Activated CD8-positive, alpha-beta memory T cell treated with anti-CD3 and anti-CD28 coated beads for 4 hours (primary cell): ENCODE measurements at places on chromosomes 16 and 17.

- DNase-seq = no peak
Measured at GRCh38 chr17:26731005-26731921, 562.7 kb upstream of the WSB1 start.

DNA sequence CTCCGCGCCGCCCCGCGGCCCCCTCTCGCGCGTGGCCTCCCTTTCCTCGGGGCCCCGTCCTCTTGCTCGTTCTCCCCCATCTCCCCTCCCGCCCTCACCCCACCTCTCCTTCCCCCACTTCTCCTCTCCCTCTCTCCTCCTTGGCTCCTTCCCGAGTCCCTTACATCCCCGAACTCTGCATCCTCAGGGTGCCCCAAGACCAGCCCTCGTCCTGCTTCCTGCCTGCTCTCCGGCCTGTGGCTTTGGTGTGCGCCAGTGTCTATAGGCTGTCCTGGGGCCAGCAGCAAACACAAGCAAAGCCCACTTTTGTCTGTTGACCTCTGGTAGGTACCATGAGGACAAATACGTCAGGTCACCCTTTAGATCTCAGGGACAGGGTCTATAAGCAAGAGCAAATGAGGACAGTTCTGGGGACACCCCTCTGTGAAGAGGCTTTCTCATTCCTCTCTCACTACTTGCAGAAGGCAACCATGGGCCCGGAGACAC is 284 bp upstream of the COPZ2 start:
- no peak for DNase-seq

DNA sequence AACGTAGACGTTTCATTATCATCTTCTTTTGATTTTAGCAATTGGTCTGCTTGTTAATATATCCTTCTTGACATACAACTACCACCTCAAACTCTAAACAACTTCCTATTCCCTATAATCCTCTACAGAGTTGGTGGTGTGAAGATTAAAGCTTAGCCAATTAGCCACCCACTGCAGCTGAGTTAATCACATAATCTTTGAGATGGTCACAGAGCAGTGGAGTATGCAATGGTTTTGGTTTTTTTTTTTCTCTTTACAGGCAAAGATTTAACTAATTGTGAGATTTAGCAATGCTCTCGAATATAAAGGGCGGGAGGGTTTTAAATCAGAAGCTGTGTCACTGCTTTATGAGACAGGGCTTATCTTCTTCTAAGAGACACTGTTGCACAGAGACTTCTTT is 37.0 kb downstream of the STX8 start:
- no peak for DNase-seq

GRCh38 chr16:84854759-84855158 is 35.0 kb downstream of the CRISPLD2 start:
- no peak for DNase-seq

DNA sequence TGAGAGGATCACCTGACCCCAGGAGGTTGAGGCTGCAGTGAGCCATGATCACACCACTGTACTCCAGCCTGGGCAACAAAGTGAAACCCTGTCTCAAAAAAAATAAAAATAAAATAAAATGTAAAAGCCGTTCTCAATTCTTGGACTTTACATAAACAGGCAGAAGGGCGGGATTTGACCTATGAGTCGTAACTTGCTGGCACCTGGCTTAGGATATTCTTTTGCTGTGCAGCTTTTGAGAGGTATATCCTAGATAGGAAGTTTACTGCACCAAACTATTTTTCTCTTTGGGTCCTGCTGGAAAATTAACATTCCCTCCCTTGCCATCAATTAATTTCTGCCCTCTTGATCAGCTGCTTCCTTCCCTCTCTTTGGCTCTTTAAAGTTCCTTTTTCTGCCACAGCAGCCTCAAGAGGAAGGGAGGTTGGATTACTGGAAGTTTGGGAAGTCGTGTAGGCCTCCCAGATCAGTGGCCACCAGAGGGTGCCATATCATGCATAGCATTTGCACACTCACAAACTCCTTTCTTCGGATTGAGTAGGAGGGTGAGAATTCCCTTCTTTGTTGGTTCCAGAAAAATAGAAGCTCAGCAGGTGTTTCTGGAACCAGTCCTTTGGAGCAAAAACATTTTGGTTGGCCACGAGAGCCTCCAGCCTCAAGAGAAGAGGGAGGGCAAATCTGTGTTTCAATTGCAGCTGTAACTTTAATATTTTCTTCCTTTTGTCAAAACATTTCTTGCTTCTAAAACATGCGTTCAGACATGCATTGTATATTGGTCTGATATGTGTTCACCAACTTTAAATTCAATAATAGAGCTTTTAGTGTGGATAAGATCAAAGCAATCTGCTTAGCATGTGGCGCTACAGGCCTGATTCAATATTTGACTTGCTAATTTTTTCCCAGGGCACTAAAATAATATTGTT is 147.3 kb downstream of the CCDC182 start:
- DNase-seq = no peak

DNA sequence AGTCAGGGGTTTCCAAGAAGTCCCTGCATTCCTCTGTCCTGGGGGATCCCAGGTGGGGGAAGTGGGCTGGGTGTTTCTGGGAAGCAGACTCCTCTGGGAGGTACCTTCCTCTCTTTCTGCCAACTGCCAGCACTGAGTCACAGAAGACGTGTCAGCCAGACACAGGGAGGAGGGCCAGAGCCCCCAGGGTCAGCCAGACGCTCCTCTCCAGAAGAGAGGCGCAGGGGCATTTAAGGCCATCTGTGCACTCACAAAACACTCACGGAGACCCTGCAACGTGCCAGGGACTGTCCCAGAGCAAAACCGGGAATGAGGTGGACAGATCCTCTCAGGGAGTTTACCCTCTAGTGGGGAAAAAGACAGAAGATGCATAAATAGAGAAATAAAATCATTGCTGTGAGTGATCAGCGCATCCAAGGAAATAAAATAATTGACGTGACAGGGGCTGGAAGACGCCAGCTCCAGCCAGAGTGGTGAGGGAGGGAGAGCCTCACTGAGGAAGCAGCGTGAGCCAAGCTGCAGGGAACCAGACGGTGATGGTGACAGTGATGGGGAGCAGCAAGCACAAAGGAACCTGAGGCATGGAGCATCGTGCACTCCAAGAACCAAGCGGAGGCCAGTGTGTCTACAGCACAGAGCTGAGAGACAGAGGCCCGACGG is 105.4 kb downstream of the ZNF423 start:
- DNase-seq = no peak

DNA sequence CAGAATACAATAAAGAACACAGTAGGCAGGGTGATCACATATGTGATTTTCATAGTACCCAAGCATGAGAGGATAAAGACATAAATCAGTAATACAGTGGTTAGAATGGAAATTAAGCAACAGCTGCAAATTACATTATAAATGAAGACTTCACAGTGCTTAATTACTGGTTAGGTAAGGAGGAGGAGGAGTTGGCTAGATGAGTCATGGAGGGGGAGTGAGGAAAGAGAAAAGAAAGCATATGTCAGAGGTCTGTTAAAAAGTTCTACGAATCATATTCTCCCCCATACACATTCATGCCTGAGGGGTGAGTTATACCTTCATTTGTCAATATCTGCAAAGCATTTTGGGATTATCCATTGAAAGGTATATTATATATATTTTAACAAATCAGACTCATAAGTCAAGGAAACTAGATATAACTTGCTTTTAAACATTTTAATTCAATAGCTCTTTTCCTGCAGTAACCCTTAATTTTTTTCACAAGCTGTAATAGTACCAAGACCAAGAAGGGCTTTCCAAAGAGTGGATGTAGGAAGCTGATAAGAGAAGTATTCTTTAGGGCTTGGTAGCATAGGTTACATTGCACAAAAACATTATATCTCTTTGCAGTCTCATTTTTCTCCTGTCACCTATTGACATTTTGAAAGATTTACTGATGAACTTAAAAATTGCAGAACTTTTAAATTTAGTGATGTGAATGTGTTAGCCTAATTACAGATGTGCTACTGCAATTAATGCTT is 99.3 kb downstream of the STXBP4 start:
- no peak for DNase-seq
